Brain microvascular endothelial cell (primary cell): ENCODE measurements at places on chromosomes 2 and 18.

DNA sequence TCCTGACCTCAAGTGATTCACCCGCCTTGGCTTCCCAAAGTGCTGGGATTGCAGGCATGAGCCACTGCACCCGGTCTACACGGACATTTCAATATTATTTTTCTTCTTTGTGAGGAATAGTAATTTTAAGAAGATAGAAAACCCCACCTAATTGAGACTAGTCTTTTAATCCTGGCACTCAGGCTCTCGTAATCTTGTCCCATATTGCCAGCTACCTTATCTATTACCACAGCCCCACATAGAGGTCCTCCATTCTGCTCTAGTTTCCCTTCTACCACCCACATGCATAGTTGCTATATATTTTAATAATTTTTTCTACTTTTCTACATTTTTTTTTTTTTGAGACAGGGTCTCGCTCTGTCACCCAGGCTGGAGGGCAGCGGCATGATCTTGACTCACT lies 9.5 kb upstream of the USP14 start:
- DNase-seq, result no peak

DNA sequence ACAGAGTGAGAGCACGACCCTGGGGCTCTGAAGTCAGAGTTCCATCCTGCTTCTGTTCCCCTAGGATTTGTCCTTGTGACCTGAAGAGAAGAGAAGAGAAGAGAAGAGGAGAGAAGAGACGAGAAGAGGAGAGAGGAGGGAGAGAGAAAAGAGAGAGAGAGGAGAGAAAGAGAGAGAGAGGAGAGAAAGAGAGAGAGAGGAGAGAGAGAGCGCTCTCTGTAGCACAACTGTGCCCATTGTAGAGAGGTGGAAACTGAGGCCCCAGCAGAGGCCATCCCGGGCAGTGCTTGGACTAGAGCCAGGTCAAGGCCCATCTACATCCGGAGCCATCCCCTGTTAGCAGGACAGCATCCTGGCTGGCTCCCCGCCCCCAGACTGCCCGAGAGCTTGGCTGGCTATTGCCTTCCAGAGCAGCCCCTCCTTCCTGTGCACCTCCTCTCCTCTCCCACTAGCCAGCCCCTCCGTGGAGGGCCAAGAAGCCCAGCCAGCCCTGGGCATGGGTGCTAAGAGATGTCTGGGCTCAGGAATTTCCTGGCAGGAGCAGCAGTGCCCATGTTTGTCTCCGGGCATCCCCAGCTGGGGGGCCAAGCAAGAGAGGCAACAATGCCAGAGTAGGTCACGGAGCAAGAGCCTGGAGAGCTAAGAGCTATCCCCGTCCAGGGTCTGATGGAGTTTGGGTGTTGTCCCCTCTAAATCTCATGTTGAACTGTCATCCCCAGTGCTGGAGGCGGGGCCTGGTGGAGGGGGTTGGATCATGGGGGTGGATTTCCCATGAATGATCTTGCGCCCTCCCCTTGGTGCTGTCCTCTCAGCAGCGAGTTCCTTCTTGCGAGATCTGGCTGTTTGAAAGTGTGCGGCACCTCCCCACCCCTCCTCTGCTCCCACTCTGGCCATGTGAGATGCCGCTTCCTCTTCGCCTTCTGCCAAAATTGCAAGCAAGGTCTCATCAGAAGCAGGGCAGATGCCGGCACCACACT lies 18.2 kb upstream of the GPR55 start:
- DNase-seq, result no peak

DNA sequence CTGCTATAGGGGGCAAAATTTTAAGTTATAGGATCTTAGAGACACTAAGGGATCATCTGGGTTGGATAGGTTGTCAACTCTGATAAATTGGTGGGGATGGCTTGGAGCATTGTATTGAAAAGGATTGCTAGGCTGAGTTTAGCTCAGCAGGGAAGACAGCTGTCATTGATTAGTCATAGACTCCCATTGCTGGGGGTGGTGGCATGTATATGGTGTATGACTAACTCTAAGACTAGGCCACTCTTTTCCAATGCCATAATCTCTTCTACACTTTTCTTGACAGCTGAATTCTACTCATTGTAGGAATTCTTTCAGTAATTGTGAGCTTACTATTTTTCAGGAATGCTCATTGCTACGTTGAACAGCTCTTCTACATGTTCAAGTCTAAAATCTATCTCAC lies 81.3 kb upstream of the PELI1 start:
- peak; percentile 42 for DNase-seq

GRCh38 chr18:24810561-24811305 lies 350.3 kb downstream of the HRH4 start:
- no peak for DNase-seq

- DNase-seq, result no peak
Measured at GRCh38 chr2:45120546-45120945, 111.3 kb upstream of the SIX2 start.

DNA sequence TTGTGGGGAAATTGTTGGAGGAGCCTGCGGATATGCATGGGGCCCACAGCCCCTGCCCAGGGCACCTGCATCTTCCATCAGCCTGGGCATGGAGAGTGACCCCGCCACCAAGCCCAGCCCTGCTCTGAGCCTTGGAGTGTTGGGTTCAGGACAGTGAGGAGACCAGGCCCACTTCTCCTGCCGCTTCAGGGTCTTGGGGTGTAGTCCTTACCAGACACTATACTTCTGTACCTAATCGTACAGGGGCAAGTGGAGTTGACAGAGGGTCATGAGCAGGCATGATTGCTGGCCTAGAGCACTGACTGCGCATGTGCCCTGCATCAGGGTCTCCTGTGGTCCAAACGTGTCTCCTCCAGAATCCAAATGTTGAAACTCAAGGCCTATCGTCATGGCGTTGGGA lies 108.9 kb upstream of the ZNF236 start:
- no peak for DNase-seq

- no peak for DNase-seq
Measured at GRCh38 chr18:47587587-47587986, 336.1 kb upstream of the SKOR2 start.

GRCh38 chr2:237432484-237433092 lies 18.6 kb upstream of the COL6A3 start:
- DNase-seq, result peak; percentile 95

DNA sequence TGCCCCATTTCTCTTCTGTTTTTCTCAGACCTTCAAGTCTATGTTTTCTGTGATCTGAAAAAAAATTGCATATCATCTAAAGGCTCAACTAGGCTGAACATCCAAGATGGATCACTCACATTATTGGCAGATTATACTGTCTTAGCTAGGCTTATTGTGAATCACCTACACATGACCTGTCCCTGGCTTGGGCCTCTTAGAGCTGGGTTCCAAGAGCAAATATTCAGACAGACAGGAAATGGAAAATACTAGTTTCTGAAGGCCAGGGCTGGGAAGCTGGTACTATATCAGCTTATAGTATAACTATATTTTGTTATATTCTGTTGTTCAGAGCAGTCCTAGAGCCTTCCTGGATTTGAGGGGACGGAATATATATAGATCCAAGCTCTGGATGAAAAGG lies 90.3 kb downstream of the PIK3C3 start:
- DNase-seq, result peak; percentile 13

GRCh38 chr18:47264308-47264700 lies 12.8 kb upstream of the SKOR2 start:
- no peak for DNase-seq

DNA sequence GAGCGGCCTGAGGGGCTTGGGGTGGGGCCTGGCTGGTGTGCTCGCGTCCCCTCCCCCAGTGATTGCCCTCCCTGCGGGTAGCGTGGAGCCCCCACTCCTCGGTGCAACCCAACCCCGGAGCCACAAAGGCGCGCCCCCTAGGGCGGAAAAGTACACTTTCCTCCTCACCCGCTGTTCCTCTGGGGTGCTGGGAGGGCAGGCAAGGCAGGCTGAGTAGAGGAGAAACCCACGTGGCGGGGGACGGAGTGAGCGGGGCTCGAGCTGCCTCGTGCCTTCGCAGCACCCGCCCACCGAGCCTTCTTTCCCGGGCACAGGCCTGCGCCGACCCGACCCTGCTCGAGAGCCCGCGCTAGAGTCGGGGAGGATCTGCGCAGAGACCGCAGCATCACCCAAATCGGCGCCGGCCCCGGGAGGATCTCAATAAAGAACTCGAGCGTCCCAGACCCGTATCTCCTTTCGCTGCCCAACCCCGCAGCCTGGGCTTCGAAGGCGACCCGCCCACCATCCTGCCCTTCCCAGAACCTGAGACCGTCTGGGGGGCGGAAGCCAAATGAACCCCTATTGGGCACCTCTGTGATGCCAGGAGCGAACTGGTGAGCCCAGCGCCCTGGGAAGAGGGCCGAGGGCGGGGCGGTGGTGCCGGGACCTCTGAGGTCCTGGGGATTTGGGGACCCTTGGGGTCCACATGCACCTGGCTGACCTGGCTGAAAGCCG lies 1.5 kb downstream of the UCN start:
- no peak for DNase-seq

- DNase-seq, result peak; percentile 82
Measured at GRCh38 chr2:200252265-200253067, 54.0 kb upstream of the SPATS2L start.

GRCh38 chr18:44025421-44025820 lies 655.3 kb upstream of the SETBP1 start:
- no peak for DNase-seq

GRCh38 chr2:219434718-219435525 lies at the start of gene SPEG:
Gene SPEG (plus strand): TSS chr2:219434843. CDS start chr2:219434978, 135 bp downstream.
- no peak for DNase-seq

DNA sequence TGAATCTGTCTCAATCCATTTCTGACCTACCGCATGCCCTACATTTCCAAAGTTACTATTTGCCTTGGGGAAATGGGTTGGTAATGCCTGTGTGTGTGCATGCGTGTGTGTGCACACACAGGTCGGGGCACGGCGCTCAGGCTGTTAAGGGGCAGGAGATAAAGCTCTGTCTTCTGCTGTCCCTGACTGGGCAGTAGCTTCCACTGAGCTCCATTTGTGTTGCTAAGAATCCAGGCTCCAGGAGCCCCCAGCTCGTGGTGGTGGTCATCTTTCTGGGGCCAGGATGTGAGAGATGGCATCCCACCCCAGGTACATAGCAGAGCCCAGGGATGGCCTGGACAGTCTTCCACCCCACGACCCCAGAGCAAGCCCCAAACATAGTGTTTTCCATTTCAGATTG lies 66.7 kb upstream of the HS6ST1 start:
- DNase-seq, result no peak

DNA sequence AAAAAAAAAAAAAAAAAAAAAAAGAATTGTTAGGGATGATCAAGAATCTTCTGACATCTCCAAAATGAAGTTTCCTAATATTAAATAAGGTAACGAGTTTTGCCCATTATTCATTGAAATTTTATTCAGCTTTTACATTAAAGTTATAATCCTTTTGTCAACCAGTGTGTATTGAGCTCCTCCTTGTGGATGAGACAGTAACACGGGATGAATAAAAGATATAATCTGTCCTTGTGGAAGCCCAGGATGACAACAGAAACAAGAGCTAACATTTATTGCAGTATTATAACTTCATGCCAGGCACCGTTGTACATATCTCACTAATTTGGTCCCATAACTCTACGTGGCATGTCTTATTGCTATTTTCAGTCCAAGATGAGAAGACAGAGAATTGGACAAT lies 33.4 kb upstream of the SERPINB7 start:
- DNase-seq, result peak; percentile 46

GRCh38 chr18:58662118-58662517 lies 9.1 kb upstream of the MALT1 start:
- no peak for DNase-seq

DNA sequence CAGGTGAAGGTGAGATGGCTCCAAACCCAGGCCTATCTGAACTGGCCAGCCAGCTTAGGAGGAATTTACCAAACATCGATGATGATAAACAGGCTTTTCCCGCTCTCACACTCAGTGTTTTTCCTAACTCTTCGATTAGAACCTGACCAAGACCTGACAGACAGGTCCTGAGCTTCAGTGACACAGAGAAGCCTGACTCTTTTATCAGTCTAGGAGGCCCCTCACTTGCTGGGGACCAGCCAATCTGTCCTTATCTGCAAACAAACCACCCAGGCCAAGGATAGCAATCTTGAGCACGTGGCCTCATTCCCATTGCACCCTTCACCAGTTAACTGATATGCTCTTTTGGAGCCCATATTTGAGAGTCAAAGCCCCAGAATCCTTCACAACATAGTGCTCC lies 1.9 kb upstream of the ITSN2 start:
- no peak for DNase-seq

GRCh38 chr18:25350489-25351251 lies 1.3 kb downstream of the ZNF521 start:
- peak; percentile 9 for DNase-seq

- DNase-seq, result no peak
Measured at GRCh38 chr2:109689182-109689930, 75.2 kb downstream of the SOWAHC start.

DNA sequence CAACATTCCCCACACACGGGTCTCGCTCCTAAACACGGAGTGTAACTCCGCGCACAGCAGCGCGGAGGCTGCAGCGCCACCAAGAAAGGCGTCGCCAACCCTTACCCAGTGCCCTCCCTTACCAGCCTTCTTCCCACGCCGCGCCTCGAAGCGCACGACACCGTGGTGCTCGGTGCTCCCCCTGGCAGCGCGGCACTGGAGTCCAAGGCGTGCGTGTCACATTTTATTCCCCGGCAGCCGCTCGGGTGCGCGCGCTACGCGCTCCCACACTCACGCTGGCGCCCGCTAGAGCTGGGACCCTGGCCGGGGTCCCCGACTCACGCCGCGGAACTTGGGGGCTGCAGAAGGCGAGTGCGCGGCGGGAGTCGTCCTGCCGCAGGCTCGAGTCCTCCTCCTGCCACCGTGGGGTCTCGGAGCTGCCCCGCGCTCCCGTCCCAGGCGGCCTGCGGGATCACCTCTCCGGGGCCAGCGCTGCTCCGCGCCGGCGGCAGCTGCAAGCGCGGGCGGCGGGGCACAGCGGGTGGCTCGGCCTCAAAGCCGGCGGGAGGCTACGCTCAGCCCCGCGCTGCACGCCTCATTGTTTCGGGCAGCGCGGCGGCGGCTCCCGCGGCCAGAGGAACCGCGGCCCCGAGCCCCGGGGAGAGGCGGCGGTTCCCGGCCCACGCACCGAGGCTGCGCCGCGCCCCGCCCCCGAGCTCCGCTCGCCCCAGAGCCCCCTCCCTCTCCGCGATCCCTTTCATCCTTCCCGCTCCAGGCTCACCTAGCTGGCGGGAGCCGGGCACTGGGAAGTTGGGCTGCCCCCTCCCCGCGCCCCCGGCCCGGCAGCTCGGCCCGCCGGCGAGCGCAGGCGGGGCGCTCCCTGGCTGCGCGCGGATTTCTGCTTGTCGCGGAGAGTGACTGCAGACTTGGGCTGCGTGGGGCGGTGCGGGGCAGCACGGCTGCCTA lies at the start of gene ST6GAL2:
ST6GAL2 (minus strand) TSS at position 197 of the 945 bp plus-strand sequence. CDS start 42,190 bp downstream, outside the sequence.
- no peak for DNase-seq

- no peak for DNase-seq
Measured at GRCh38 chr18:2960983-2961696, 51.8 kb downstream of the LPIN2 start.

GRCh38 chr2:27664154-27664574 lies 475 bp downstream of the SLC4A1AP start:
- no peak for DNase-seq

DNA sequence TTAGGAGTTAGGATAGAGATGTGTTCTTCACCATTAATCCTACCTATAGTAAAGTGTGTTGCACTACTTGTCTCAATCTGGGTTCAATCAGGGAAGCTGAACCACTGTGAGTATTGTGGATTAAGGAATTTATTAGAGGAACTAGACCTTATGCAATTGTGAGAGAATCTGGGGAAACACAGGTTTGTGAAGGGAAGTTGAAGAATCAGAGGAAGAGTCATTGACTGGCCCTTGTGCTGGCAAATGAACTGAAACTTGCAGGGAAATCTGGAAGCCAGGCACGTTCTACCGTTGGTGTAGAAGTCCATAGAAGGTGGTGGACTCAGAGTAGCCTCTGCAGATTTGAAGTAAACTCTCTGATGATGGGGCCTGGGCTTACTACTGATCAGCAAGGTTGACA lies 44.7 kb upstream of the HK2 start:
- DNase-seq, result no peak

GRCh38 chr2:102597788-102598187 lies 21.6 kb upstream of the SLC9A2 start:
- DNase-seq, result no peak
